ENCODE measurements at places on chromosomes 13 and 19.
A peak's percentile ranks its signal among the peaks of the same experiment; 100 is the strongest.

DNA sequence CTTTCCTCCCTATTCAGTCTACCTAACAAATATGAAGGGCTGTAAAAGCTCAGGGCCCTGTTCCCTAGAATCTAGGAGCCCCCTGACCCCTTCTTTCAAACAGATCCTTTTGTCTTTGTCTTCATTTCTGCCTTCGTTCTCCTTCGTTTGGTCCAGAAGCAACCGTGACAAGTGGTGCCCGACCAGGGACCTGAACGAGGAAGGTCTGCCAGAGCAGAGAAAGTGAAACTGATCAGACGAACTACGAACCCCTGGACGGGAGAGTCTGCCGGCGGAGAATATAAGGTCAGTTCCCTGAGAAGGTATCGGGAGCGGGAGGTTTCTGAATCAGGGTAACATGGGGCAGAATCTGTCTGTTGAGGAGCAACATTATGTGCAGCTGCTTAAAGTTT, 751 bp downstream of the ERVK3-1 start:
- peak overlapping the region; percentile 61 for H3K4me3 ChIP-seq
- H3K4me1 ChIP-seq, result peaks cover 35% of the 10 kb centered on the region
- peaks cover 55% of the 10 kb centered on the region for H3K36me3 ChIP-seq

DNA sequence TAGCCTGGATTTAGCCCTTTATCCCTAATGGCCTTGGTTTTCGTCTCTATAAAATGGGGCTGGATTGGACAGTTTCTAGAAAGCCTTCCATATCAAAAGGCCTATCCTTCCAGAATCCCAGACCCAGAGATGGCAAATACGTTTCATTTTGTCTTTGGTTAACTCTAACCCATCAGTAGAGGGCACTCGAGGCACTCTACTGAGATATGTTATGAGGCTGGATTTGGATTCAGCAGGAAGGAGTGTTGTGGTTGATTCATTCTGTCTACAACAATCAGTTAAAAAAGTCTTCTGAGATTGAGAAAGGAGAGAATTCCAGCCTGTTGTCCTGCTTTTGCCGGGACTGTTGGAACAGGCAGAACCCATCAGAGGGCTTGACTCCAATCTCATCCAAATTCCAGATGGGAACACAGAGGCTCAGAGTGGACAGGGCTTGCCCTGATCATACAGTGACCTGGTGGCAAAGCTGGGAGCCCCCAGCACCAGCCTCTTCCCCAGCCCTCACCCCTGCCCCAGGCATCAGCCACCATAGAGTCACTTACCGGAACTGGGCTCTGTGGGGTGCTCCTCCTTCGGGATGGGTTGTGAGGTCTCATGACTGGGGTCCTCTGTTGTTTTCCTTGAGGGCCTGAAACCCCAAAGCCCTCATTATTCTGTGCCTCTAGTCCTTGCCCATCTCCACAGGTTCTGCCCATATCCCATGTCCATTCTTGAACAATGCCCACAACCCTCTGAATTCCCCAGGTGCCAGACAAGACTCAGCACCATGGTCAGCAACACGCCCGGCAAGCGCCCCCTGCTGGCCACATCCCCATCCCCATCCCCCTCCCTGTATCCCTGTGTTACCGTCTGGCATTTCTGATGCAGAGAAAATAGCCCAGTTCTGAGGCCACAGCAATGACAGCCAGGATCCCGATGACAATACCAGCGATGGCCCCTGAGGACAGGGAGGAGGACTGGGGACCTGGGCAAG, 12.3 kb upstream of the ZNF180 start:
- no peaks in the 10 kb centered on the region for H3K27me3 ChIP-seq
- H3K36me3 ChIP-seq, result no peaks in the 10 kb centered on the region
- no peak for DNase-seq
- no peaks in the 10 kb centered on the region for H3K4me1 ChIP-seq
- no peak overlapping the region for H3K27ac ChIP-seq
- no peak overlapping the region for H3K4me3 ChIP-seq

- DNase-seq, result no peak
- H3K4me3 ChIP-seq, result no peak overlapping the region
- H3K4me1 ChIP-seq, result no peaks in the 10 kb centered on the region
- H3K27ac ChIP-seq, result peak overlapping the region; percentile 52
- no peaks in the 10 kb centered on the region for H3K27me3 ChIP-seq
These were observed 55.0 kb downstream of the EFNB2 start for GRCh38 chr13:106480351-106480910.

GRCh38 chr13:47472516-47472915, 528.6 kb downstream of the SUCLA2 start:
- no peaks in the 10 kb centered on the region for H3K36me3 ChIP-seq
- no peak overlapping the region for H3K4me3 ChIP-seq
- H3K4me1 ChIP-seq, result no peaks in the 10 kb centered on the region
- no peak for DNase-seq
- H3K27me3 ChIP-seq, result no peaks in the 10 kb centered on the region
- H3K27ac ChIP-seq, result no peak overlapping the region

- H3K36me3 ChIP-seq, result no peaks in the 10 kb centered on the region
- no peak for DNase-seq
- no peaks in the 10 kb centered on the region for H3K27me3 ChIP-seq
- no peaks in the 10 kb centered on the region for H3K4me1 ChIP-seq
These were observed 224.5 kb downstream of the EFNB2 start for GRCh38 chr13:106311004-106311403.

DNA sequence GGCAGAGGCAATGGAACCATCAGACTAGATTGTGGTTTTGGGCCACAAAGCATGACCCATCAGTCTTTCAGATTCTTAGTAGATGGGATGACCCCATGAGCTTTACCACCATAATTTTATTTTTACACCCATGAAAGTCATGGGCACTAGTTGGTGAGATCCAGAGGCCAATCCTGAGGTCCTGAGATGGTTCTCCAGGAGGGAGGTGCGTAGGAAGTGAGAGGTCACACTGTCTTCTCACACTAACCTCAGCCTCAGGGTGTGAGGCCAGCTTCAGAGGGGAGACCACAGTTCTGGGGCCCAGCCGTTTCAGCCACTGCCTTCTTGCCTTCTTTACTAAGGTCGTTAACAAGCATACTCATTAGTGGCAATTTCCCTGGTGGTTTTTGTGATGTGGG, 106.4 kb downstream of the AKAP11 start:
- no peak overlapping the region for H3K27ac ChIP-seq
- no peaks in the 10 kb centered on the region for H3K4me1 ChIP-seq
- H3K27me3 ChIP-seq, result no peaks in the 10 kb centered on the region

DNA sequence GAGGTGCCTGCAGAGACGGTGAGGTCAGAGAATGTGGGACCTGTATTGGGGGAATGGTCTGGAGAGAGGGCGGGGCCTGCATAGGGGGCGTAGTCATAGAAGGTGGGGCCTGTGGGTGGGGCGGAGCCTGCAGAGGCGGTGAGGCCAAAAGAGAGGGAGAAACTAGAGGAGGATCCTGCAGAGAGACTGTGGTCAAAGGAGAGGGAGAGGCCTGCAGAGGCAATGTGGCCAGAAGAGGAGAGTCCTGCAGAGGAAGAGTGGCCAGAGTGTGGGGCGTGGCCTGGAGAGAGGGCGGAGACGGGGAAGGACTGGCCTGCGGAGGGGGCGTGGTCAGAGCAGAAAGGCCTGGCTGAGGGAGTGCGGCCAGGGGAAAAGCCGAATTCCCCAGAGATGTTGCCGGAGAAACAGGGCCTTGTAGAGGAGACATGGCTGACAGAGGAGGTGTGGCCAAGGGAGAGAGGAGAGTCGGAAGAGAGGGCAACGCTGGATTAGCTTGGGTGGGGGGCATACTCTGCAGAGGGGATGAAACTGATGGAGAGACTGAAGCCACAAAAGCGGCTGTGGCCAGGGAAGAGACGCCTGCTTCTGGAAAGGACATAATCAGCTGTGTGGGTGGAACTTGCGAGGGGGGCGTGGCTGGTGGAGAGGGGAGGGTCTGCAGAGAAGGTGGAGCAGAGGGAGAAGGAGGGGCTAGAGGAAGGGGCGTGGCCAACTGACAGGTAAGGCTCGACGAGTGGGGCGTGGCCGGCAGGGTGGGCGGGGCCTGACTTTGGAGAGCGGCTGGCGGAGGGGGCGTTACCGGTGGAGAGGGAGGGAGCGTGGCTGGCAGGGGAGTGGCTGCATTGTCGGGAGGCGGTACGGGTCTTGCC, 2.5 kb downstream of the PRR36 start:
- no peak for DNase-seq
- H3K27me3 ChIP-seq, result peaks cover 11% of the 10 kb centered on the region
- no peaks in the 10 kb centered on the region for H3K36me3 ChIP-seq

DNA sequence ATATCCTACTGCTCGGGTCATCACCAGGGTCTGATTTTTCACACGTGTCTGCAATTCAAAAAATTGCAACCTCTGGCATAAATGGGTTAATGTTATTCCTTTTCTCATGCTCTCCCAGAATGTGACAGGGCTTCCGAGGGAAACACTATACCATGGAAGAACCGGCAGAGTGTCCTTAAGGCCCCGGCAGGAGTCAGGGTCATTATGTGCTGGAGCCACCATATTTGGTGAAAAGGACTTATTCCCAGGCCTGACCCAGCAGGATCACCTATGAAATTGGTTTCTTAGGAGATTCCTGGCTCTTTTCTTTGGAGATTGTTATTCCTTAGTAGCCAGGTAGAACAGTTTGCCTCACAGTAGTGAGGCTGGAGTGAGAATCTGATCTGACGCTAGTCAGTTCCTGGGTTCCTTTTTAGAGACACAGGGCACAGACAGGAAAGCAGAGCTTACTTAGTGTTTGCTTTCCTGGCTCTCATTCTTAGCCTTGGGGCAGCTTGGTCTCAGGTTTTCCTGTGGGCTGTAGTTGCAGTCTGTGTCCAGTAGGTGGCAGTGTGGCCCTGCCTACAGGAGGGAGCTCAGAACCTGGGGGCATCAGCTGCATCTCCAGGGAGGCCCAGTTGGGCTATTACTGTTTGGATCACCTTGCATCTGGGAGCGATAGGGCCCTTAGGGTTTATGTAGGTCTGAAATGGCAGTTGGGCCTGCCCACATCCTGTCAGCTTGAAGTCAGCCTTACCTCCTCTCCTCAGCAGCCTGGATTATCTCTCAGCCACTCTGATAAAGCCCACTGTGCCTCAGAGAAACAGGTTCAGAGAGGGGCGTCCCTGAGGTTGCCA, 12.4 kb downstream of the SNRNP70 start:
- no peak overlapping the region for H3K4me3 ChIP-seq
- H3K27me3 ChIP-seq, result no peaks in the 10 kb centered on the region
- H3K4me1 ChIP-seq, result peaks cover 5% of the 10 kb centered on the region
- peaks cover 53% of the 10 kb centered on the region for H3K36me3 ChIP-seq
- no peak for DNase-seq

- H3K36me3 ChIP-seq, result no peaks in the 10 kb centered on the region
- no peak overlapping the region for H3K27ac ChIP-seq
- H3K27me3 ChIP-seq, result no peaks in the 10 kb centered on the region
- H3K4me3 ChIP-seq, result no peak overlapping the region
- DNase-seq, result no peak
These were observed 35.4 kb upstream of the MAP3K10 start for GRCh38 chr19:40155749-40156265.

GRCh38 chr13:101149735-101150384, 266.4 kb downstream of the NALCN start:
- H3K36me3 ChIP-seq, result no peaks in the 10 kb centered on the region
- DNase-seq, result no peak

DNA sequence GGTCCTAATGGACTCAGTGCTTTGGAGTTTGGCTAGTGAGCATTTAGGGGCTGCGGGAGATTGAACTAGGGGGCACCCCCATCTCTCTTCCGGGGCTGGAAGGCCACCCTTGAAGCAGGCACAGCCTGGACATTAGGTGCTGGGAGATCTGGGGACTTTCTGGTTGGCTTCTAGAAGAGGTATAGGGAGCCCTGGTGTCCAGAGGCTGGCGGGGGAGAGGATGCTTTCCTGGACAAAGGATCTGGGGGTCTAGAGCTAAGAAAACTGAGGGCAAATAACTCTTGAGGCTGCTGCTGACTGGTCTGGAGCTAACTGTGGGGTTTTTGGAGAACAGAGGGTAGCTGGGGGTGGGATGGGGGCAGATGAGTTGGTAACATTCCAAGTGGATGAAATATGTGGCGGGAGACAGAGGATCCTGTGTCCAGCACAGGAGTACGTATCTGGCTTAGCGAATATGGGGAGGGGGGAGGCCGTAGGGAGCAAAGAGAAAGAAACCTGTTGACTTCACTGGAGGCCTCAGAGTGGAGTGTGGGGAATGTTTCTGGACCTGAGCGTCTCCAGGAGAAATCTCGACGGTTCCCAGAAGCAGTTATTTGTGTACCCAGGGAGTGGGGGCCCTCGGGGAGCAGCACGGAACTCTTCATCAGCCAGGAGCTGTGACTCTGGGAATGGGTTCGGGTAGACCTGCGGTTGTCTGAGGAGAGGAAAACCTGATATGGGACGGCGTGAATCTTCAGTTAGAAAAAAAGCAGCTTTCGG, 1.4 kb downstream of the HNRNPUL1 start:
- peak overlapping the region; percentile 75 for H3K4me3 ChIP-seq
- H3K27ac ChIP-seq, result peak overlapping the region; percentile 95
- peaks cover 27% of the 10 kb centered on the region for H3K4me1 ChIP-seq
- DNase-seq, result no peak
- no peaks in the 10 kb centered on the region for H3K27me3 ChIP-seq
- H3K36me3 ChIP-seq, result peaks cover 18% of the 10 kb centered on the region

Data from esophagus squamous epithelium (tissue), 5 donors.